ENCODE measurements at places on chromosomes 16 and 17.
A peak's percentile ranks its signal among the peaks of the same experiment; 100 is the strongest.

DNA sequence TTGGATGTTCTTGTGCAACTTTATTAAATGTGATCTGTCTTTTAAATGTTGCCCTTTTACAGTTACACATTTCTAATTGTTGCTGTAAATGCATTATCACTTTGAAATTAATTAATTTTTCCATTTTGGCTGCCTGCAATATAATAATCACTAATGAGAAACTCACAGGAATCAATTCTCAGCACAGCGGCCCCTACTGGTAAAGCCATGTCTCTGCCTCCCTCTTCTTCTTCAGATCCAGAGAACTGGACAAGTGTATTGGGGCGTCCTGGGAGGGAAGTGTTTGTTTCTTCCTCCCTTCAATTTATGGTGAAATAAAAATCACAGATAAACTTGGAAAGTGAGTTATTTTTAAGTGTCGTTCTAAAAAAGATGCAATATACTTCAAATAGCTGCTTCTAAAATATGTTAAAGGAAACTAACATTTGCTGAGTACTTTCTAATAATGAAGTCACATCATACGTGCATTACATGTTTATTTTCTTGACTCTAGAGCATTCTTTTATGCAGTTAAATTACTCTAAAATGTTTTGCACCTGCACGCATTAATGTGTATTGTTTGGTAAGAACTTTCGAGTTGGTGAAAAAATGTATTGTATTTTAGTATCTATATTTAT is 338.0 kb downstream of the WWOX start:
- peak; percentile 2 for DNase-seq

GRCh38 chr16:17396762-17397498 is 73.8 kb downstream of the XYLT1 start:
- peak; percentile 83 for DNase-seq

- DNase-seq: no peak
Measured at GRCh38 chr16:17002565-17002964, 468.2 kb downstream of the XYLT1 start.

DNA sequence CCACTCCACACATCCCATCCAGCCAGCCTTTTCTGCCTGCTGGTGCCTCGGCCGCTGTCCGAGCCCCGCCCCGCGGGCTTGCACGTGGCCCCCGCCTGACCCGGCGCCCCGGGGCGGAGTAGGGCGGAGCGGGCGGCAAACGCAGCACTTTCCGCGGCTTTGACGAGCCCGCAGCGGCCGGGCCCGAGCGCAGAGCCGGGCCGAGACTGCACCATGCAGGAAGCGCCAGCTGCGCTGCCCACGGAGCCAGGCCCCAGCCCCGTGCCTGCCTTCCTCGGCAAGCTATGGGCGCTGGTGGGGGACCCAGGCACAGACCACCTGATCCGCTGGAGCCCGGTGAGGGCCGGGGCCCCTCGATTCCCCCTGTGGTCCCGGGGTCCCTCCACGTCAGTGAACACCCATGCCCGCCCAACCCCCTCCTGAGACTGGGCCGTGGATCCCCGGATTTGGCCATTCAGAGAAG is at the start of gene HSF4:
TSS of gene HSF4 (plus strand) at position 147 of the 463 bp plus-strand sequence. CDS start at position 214, 67 bp downstream.
- no peak for DNase-seq

DNA sequence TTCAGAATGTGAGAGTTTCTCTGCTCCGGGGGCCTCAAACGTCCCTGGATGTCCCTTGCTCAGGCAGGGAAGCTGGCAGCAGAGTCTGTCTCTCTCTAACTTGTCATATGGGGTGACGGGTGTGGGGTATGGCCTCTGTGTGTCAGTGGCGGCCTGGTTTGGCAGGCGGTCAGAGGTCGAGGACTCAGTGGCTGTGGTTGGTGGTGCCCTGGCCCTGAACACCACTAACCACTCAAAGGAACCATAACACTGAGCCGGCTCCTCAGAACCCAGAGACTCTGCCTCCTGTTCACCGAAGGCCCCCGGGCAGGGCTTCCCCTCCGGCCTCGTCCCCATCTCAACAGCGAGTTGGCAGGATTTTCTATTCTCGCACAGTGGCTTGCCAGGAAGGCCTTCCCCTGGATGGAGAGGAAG is 677 bp downstream of the P2RX1 start:
- DNase-seq: no peak

- DNase-seq: no peak
Measured at GRCh38 chr16:24689128-24689527, 40.3 kb upstream of the TNRC6A start.

- no peak for DNase-seq
Measured at GRCh38 chr16:9297437-9298113, 206.1 kb downstream of the HAPSTR1 start.

GRCh38 chr16:23595246-23595950 is 718 bp downstream of the NDUFAB1 start:
- DNase-seq: no peak

DNA sequence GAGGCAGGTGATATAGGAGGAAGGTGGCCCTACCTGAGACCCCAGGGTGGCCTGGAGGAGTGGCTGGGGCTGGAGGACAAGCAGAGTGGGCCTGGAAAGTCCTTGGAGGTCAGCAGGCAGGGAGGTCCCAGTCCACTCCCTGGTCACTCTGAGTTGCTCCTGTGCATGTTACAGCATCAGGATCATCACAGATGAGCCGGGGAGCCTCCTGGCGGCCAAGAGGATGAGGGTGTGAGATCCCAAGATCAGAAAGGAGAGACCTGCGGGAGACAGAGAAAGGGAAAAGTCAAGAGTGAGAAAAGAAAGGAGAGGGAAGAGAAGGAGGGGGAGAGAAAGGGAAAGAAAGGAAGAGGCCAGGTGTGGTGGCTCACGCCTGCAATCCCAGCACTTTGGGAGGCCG is 71.7 kb downstream of the MRM1 start:
- DNase-seq: no peak

DNA sequence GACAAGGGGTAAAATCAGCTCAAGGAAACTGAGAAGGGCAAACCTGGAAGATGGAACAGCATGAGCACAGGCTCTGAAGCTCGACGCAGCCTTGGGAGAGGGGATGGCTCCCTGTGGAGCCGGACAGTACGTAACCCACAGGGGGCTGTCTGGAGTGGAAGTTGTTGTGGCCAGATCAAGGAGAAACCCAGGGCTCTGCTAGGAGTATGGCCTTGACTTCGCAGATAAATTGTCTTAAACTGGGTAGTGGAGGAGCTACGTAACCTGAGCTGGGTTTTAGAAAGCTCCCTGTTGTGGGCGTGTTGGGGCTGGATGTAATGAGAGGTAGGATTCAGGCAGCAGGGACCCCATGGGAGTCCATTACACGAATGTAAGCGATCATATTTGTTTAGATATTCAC is 25.5 kb upstream of the AXIN2 start:
- no peak for DNase-seq

- no peak for DNase-seq
Measured at GRCh38 chr17:1709971-1710806, at the start of gene TLCD2. TSS of gene TLCD2 (minus strand) at chr17:1710377. CDS start at chr17:1710242, 135 bp downstream.
